Stimulated activated CD8-positive, alpha-beta memory T cell treated with anti-CD3 and anti-CD28 coated beads, Interleukin-15, amount 100 ng/mL, for 4 hours (primary cell): ENCODE measurements at places on chromosomes 6 and 20.

GRCh38 chr6:166499350-166500163, 86.9 kb downstream of the RAMACL start:
- no peak for DNase-seq

DNA sequence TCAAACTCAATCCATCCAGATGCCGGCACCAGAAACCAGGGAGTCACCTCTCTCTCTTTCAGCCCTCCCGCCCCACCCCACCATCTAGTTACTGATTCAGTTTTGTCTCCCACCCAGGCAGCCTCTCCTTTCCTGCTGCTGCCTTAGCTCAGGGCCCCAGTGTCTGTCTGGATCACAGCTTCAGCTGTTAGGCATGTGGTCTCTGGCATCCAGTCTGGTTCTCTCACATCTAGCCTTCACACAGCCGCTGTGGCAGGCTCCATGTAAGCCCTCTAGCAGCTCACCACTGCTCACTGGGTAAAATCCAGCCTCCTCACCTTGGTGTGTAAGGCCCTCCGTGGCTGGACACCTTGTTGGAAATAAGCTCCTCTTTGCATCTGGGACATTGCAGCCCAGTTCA, 21.3 kb downstream of the AARS2 start:
- DNase-seq, result no peak

- no peak for DNase-seq
These were observed 627 bp downstream of the RPS18 start for GRCh38 chr6:33272275-33273128.

GRCh38 chr6:28634761-28635546, 109.3 kb downstream of the GPX5 start:
- DNase-seq, result no peak

GRCh38 chr6:155909710-155910109, 454.1 kb upstream of the NOX3 start:
- DNase-seq, result no peak

- DNase-seq, result no peak
These were observed 129.8 kb downstream of the TPBG start for GRCh38 chr6:82493467-82493866.
